ENCODE measurements at places on chromosomes 6 and 20. TPM values are rescaled to one million over a fixed set of nuclear protein-coding genes. Genes with fewer than 3 reads are reported as not detected.

CGA gene
- not detected for total RNA-seq

PTP4A1 gene
- 82.1 TPM for total RNA-seq

PNPLA1 gene
- total RNA-seq, result 1.2 TPM

CST2 gene
- total RNA-seq, result not detected

SPTLC3 gene
- total RNA-seq, result 1.0 TPM

GPX5 gene
- not detected for total RNA-seq

SDCBP2 gene
- 0.42 TPM for total RNA-seq

GFOD1 gene
- 10.3 TPM for total RNA-seq

PKIB gene
- total RNA-seq, result 2.1 TPM

ROMO1 gene
- 26.1 TPM for total RNA-seq

GPX6 gene
- total RNA-seq, result not detected

PTK6 gene
- total RNA-seq, result 0.52 TPM

CALHM4 gene
- total RNA-seq, result 0.21 TPM

MYB gene
- total RNA-seq, result 4.8 TPM

NECAB3 gene
- 4.6 TPM for total RNA-seq

KCNK5 gene
- total RNA-seq, result 0.31 TPM

CRISP2 gene
- total RNA-seq, result not detected

FBXO5 gene
- 5.1 TPM for total RNA-seq

ZNF391 gene
- total RNA-seq, result 0.84 TPM

OR2H2 gene
- under 0.01 TPM for total RNA-seq

BANF2 gene
- total RNA-seq, result not detected

INSM1 gene
- total RNA-seq, result not detected

MROH8 gene
- total RNA-seq, result 1.8 TPM

NRSN1 gene
- not detected for total RNA-seq

C6orf89 gene
- total RNA-seq, result 25.8 TPM

HLA-DPA1 gene
- total RNA-seq, result 271 TPM

PACRG gene
- 0.73 TPM for total RNA-seq

IPCEF1 gene
- total RNA-seq, result 73.5 TPM

CLDN20 gene
- not detected for total RNA-seq
